ENCODE measurements at places on chromosomes 16 and 17. TPM values are rescaled to one million over a fixed set of nuclear protein-coding genes. Genes with fewer than 3 reads are reported as not detected.
A peak's percentile ranks its signal among the peaks of the same experiment; 100 is the strongest.

Gene CRISPLD2
- 0.41 TPM for total RNA-seq

Gene DNAAF1
- 0.59 TPM for total RNA-seq

Gene BTBD17
- total RNA-seq = 3.1 TPM

Gene TMEM88
- 3.4 TPM for total RNA-seq

Gene CA5A
- total RNA-seq = 0.46 TPM

Gene MPP3
- total RNA-seq = 26.7 TPM

GRCh38 chr16:54677308-54677950, 253.2 kb upstream of the IRX5 start:
- ATAC-seq = no peak

GRCh38 chr16:67481561-67482232, 740 bp upstream of the ATP6V0D1 start:
- peak; percentile 8 for ATAC-seq

GRCh38 chr17:28056276-28056620, 13.8 kb downstream of the NLK start:
- no peak for ATAC-seq

- ATAC-seq = no peak
Observed at GRCh38 chr16:85788819-85789218, 10.5 kb downstream of the EMC8 start.

DNA sequence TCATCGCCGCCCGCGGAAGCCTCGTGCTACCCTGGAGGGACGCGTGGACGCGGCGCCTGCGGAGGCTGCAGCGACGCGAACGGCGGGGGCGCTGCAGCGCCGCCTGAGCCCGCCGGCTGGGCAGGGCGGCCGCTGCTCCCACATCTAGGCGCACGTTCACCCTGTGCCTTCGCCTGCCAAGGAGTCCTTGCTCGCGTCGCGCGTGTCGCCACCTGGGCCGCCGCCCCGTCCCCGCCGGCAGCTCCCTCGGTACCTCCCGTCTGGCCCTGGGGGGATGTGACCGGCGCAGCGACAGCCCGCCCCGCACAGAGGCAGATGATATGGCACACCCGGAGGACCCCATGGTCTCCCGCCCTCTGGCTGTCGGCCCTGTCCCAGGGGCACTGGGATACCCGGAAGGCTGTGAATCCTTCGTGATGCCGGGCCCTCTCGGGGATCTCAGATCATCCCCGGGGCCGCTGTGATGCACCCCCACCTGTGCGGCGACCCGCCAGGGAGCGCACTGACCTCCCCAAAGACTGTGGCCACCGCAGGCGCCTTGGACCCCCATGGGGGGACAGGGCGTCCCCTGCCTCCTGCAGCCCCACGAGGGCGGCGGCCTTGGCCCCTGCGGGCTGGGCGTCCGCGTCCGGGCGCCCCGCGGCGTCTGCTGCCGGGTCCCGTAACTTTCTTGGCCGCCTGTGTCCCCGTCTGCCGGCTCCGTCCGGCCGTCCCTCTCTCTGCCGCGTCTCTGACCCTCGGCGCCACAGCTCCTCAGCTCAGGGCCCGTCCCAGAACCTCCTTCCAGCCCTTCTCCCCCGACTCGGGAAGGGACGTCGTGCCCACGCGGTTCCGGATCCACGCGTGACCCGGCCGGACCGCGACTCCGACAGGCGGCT, 689 bp upstream of the TBC1D24 start:
- ATAC-seq = peak; percentile 38

GRCh38 chr16:84544031-84544773, 39.7 kb upstream of the MEAK7 start:
- ATAC-seq = peak; percentile 48

- peak; percentile 43 for ATAC-seq
Observed at GRCh38 chr17:80706463-80706867, 161.8 kb downstream of the RPTOR start.

DNA sequence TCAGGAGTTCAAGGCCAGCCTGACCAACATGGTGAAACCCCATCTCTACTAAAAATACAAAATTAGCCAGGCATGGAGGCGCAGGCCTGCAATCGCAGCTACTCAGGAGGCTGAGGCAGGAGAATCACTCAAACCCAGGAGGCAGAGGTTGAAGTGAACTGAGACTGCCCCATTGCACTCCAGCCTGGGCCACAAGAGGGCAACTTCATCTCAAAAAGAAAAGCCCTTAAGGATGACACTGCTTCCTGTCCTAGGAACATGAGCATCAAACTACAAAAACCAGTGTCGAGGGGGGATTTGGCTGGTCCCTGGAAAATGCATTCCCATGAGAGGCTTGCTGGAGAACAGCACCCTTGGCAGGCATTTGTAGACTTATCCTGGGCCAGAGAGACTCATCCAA, 449.5 kb upstream of the PSMD7 start:
- ATAC-seq = no peak

DNA sequence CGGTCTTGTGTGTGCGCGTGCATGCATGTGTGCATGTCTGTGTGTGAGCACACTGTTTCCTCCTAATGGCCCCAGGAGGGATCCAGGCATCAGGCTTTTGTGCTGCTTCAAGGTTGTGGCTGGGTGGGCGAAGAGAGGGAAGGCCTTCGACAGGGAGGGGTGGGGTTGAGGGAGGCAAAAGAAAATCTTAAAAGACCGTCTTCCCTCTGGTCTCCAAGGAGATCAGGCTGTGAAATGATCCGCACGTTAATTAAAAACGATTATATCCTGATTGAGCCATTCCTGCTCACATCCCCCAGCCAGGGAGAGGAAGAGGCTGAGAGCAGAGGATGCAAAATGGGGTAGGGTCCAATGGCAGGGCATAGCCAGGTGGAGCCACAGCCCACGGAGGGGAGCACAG, 46.9 kb downstream of the RAI1 start:
- no peak for ATAC-seq

DNA sequence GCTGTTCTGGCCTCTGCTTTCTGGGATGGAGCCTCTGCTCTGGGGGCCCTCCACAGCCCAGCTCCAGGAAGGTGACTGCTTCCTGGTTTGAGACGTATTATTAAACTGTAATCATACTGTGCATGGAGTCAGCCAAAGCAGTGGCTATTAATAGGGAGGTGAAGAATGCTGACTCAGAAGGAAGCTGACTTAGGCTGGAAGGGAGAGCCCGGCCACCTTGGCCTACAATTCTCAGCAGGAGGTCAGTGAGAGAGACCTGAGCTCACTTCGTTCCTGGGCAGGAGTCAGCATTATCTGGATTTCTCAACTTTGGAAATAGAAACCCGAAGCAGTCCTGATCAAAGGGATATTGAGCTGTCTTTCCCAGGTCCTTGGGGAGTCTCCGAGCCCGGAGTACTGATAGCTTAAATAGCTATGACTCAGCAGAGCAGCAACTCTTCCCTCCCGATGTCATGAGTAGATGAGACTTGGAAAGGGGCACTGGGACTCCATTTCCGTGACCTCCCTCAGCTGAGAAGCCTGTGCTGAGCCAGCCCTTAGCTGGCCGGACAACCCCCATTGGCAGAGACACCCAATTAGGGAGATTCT, 91.8 kb downstream of the YPEL2 start:
- ATAC-seq = peak; percentile 17

DNA sequence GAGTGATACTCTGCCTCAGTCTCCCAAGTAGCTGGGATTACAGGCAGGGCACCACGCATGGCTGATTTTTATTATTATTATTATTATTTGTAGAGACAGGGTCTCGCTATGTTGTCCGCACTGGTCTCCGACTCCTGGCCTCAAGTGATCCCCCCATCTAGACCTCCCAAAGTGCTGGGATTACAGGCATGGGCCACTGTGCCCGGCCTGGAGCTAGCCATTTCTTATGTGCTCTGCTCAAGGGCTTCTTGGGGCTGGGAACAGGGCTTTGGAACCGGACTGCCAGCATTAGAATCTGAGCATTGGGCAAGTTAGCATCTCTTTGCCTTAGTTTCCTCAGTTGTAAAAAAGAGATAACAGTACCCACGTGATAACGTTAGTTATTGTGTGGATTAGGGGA, 111.3 kb downstream of the C16orf78 start:
- ATAC-seq = no peak

Data from motor neuron (in vitro differentiated cells).